Fibroblast of skin of left quadriceps (primary cell): ENCODE measurements at places on chromosomes 5 and 9.

DNA sequence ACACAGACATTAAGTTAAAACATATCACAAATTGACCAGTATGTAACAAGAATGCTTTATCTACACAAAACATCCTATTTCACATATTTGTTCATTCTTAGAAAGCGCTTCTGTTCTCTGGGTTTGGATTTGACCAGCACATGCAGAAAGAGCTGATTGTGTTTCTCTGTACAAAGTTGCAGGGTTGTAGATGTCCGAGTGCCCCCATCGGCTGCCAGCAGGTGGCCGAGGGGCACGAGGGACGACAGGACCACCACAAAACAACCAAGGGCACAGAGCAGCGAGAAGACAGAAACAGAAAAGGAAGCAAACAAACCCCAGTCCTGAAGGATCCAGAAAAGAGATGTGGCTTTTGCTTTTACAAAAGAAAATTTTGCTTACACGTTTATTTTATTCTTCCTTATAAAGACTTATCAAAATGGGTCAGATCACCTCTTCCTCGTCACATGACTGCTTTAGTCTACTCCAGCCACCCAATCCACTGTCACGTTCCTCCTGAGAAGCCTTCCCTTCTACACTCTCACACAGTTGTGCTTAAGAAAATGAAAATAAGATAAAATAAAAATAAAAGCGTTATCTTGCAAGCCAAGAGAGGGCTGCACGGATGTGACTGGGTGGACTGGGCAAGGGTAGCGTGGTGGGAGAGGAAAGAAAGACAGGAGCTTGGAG lies 9.5 kb downstream of the OTP start:
- DNase-seq: no peak

DNA sequence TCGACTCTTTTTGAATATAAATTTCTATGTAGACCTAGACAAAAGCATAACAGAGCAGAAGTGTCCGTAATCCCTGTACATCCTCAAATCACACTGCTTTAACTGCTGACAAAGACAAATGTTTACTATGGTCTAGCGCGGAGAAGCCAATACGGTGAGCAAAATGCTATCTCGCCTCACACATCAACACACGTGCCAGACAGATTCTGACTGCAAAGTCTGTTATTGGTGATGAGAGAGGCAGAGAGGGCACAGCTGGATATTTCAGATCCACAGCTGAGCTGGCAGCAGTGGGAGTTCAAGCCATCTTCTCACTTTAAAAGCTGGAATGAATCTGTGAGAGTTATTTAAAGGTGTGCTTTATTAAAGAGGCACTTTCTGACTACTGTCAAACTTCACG lies 124.3 kb downstream of the ARL15 start:
- no peak for DNase-seq

DNA sequence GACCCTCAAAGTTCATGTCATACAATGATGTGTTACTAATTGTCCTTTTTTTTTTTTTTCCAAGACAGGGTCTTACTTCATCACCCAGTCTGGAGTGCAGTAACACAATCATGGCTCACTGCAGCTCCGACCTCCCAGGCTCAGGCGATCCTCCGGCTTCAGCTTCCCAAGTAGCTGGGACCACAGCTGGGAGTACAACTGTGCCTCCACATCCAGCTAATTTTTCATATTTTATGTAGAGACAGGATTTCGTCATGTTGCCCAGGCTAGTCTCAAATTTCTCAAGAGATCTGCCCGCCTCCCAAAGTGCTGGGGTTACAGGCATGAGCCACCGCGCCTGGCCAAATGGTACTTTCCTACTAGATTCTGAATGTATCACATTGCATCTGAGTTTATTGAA lies 49.4 kb upstream of the EBF1 start:
- DNase-seq: no peak

GRCh38 chr9:132288966-132289365 lies 65.8 kb downstream of the SETX start:
- no peak for DNase-seq

GRCh38 chr9:113472199-113472598 lies 8.7 kb downstream of the RGS3 start:
- DNase-seq: no peak

DNA sequence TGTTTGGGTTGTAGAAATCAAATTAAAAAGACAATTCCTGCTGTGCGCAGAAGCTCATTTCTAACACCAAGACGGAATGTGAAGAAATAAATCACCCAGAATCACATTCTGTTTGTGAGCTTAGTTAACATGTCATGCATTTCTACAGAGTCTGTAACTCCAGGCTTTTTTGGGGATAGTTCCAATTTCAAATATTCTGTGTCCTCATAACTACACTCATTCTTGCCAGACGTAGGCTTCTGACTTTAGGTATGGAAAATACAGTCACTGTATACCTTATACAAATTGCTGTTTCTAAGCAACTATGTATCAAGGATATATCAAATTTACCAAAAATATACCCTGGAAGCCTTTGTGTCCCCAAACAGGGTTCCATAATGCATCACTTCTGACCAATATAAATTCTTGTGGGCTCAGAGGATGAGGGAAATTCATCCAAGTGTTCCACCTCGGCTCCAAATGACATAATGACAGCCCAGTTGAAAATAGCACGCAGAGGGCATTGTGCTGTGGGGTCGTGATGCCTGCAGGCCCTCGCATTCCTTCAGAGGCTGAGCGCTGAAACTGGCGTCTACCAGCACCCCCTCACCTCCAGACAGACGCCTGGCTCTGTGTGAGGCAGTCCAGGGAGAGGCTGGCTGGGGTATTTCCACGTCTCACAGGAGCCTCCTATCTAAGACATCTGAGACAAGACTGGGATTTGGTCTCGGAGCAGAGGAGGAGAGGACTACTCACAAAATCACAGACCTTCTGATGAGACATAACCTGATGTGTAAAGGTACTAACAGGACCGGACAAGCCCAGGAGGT lies 79.8 kb downstream of the KLF4 start:
- no peak for DNase-seq

GRCh38 chr5:94024101-94024500 lies 282.7 kb upstream of the POU5F2 start:
- no peak for DNase-seq

DNA sequence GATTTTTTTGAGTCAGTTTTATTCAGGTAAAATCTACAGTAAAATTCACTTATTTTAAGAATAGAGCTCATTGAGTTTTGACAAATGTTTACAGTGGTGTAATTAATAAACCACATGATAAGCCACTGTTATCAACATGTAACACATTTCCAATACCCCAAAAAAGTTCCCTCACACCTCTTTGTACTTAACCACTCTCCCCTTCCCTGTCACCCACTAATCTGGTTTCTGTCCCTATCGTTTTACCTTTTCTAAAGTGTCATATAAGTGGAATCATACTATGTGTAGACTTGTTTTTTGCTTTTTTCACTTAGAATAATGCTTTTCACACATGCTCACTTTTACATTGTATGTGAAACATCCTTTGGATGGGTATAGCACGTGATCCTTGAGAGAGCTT lies 127.2 kb downstream of the KDM4C start:
- DNase-seq: no peak

DNA sequence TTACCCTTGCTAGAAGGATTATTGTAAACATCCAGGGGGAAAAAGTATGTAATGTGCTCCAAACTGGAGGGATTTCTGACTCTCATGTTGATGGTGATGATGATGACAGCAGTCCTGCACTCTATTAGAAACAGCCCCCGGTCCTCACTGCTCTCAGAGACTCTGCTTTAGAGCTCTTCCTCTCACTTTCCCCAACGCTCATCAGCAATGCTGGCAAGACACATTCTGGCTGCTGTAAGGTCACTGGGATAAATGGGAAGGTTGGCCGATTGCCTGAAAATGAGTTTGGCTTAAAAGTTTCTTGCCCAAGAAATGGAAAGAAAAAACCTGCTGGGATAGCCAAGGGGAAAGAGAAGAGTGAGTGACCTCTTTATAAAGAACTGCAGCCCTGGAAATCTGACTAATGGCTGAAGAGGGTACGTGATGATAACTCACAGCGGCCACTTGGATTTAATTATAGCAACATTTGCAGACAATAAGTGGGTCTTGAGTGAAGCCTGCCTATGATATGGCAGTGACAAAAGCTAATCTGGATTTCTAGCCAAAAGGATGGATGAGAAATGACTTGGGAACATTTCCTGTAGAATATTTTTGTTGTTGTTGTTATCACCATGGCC lies 235.8 kb downstream of the TMEM38B start:
- DNase-seq: no peak

DNA sequence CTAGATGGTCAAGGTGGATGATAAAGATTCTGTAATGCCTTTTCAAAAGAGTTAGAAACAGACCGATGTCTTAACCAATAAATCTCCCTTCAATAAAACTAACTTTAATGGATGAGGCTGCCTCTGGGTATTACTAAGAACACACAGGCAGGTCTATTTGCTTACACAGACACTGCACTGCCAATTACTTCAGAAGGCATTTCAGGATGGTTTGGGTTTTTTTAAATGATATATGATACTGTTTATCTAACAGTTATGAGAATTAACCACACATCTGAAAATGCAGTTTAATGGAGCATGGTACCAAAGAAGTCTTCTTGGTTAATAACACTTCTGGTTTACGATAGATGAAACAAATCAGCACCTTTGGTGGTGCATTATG lies 367.9 kb upstream of the GRAMD2B start:
- no peak for DNase-seq

- DNase-seq: no peak
Observed at GRCh38 chr9:132350861-132351315, 3.9 kb downstream of the SETX start.

- no peak for DNase-seq
Observed at GRCh38 chr9:109974143-109974917, 194.3 kb downstream of the PALM2AKAP2 start.

DNA sequence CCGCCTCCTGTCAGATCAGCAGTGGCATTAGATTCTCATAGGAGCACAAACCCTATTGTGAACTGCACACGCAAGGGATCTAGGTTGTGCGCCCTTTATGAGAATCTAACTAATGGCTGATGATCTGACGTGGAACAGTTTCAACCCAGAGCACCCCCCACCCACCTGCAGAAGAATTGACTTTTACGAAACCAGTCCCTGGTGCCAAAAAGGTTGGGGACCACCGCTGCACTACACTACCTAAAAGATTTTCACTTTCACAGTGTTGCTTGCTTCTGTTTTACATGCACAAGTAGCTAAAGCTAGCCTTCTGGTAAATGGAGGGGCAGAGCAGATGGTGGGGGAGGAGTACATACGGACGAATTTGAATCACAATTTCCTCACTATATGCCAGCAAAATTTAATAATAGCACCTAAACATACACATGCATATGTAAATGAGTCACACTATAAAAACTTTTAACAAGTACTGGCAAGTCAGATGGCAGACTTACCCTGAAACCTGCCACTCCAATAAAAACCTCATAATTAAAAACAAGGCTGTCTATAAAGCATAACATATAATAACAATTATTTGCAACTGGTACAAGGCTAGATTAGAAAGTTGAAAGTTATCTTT lies 24.0 kb upstream of the CDKN2B start:
- no peak for DNase-seq

DNA sequence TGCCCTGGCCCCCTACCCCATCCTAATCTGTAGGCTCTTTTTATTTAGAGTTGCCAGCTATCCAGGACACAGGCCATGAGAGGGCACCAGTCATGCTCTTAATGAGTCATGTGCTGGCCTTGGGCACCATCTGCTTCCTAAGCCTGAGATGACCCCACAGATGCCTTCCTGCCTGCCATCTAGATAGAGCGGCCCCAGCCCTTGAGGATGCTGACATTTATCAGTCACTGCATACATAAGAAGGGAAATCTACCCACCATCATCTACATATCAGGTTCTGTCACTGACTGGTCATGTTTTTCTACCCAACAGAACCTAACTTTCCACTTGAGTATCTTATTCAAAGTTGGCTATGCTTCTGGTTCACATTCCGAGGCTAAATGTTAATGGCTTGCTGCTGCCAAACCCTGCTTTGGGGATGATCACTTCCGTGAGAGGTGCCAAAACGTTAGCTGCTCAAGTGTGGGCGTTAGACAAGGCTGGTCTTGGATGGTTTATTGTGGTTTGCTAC lies 49.9 kb upstream of the TTC23L start:
- no peak for DNase-seq

- DNase-seq: no peak
Observed at GRCh38 chr5:137233726-137234125, 265.4 kb downstream of the SPOCK1 start.

GRCh38 chr9:105860516-105860915 lies 166.2 kb downstream of the TMEM38B start:
- DNase-seq: no peak

GRCh38 chr9:18606281-18606680 lies 132.3 kb downstream of the ADAMTSL1 start:
- DNase-seq: no peak

GRCh38 chr5:16618138-16618897 lies 1.5 kb upstream of the RETREG1 start:
- DNase-seq: no peak

DNA sequence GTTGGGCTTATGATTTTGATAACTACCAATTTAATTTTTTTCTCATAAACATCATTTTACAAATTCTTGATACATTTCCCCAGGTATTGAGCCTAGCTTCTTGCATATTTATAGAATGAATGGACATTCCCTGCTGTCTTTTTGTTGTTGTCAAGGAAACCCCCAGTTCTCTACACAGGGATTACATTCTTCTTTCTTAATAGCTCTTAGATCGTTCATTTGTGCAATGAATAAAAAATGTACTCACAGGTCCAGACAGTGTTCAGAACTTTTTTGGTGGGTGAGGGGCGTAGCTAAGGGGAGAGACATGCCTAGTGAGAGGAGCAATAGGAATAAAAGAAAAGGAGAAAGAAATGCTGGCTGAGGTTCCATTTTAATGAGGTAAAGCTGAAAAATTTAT lies 58.6 kb downstream of the VCAN start:
- DNase-seq: peak; percentile 30

DNA sequence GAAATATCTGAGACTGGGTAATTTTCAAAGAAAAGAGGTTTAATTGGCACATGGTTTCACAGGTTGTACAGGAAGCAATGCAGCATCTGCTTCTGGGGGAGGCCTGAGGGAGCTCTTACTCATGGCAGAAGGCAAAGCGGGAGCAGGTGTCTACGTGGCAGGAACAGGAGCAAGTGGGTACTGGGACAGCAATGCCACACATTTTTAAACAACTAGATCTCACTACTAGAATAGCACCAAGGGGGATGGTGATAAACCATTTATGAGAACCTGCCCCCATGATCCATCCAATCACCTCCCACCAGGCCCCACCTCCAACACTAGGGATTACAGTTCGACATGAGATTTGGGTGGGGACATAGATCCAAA lies 47.6 kb upstream of the HOMER1 start:
- DNase-seq: no peak

- DNase-seq: no peak
Observed at GRCh38 chr5:128290152-128290858, 206.7 kb downstream of the SLC12A2 start.

GRCh38 chr5:32222723-32223470 lies 48.8 kb upstream of the GOLPH3 start:
- no peak for DNase-seq
